ENCODE measurements at places on chromosomes 16 and 17. TPM values are rescaled to one million over a fixed set of nuclear protein-coding genes. Genes with fewer than 3 reads are reported as not detected.

DNA sequence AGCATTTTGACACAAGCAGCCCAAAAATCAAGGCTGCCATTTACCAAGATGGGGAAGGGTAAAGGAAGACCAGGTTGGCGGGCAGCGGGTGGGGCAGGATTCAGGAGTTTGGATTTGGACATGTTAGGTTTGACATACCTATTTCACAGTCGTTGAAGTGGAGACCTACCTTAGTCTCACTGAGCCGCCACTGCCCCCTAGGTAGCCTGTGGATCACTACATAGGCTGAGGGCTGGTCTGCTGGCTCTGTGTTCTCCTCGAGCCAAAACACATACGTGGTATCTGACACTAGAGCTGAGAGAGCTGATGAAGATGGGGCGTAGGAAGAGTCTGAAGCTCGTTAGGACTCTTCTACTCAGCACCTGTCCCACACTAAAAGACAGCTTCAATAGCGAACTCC is 115.1 kb downstream of the HIC1 start:
- no peak for ATAC-seq

DNA sequence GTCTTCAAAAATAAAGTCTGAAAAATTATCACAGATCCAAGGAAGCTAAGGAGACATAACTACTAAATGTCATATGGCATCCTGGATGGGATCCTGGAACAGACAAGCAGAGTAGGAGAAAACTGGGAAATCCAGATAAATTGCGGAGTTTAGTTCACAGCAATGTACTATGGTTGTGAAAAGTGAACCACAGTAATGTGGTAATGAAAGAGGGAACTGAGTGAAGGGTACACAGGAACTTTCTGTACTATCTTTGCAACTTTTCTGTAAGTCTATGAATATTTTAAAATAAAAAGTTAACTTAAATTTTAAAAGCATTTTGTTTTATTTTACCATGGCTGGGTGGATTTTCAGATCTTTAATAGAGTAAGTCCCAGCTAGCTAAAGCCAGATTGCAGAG is 16.3 kb downstream of the SLFN12L start:
- no peak for ATAC-seq

The MXRA7 gene
- 379 TPM for total RNA-seq

The HOXB4 gene
- 3.0 TPM for total RNA-seq

All from gastroesophageal sphincter (tissue), 4 donors.